ENCODE measurements at places on chromosomes 12 and 14.

GRCh38 chr14:94100847-94101246 is 9.7 kb upstream of the IFI27 start:
- no peak for DNase-seq
- H3K27ac ChIP-seq: no peak overlapping the region
- H3K4me3 ChIP-seq: no peak overlapping the region
- H3K4me1 ChIP-seq: no peaks in the 10 kb centered on the region
- no peaks in the 10 kb centered on the region for H3K27me3 ChIP-seq
- peaks cover 16% of the 10 kb centered on the region for H3K36me3 ChIP-seq

DNA sequence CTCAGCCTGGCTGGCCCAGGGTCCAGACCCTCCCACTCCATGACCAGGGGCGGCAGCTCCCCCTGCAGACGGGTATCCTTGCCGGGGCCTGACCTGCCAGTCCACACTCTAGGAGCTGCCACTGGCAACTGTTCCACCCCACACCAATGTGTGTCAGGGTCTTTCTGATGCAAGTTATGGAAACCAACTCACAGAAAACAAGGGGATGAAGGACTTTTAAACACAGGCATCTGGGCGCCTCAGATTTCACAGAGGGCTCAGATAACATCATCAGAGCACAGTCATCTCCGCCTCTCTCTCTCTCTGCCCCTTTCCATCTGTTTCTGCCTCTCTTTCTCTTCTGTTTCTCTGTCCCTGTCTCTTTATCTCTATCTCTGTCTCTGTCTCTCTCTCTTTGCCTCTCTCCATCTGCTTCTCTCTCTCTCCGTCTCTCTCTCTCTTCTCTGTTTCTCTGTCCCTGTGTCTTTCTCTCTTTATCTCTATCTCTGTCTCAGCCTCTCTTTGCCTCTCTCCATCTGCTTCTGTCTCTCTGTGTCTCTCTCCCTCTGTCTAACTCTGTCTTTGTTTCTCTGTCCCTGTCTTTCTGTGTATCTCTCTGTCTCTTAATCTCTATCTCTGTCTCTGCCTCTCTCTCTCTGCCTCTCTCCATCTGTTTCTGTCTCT is 67.4 kb upstream of the FBRSL1 start:
- no peaks in the 10 kb centered on the region for H3K4me1 ChIP-seq
- H3K4me3 ChIP-seq: no peak overlapping the region
- DNase-seq: no peak
- H3K27me3 ChIP-seq: no peaks in the 10 kb centered on the region
- no peak overlapping the region for H3K27ac ChIP-seq
- no peaks in the 10 kb centered on the region for H3K36me3 ChIP-seq

- no peak for DNase-seq
- H3K36me3 ChIP-seq: peaks cover 18% of the 10 kb centered on the region
- no peaks in the 10 kb centered on the region for H3K27me3 ChIP-seq
- H3K4me3 ChIP-seq: no peak overlapping the region
- no peaks in the 10 kb centered on the region for H3K4me1 ChIP-seq
- no peak overlapping the region for H3K27ac ChIP-seq
These were observed 62.7 kb downstream of the CDC42BPB start for GRCh38 chr14:102994689-102995088.

GRCh38 chr12:2095878-2096277 is 43.1 kb downstream of the CACNA1C start:
- H3K36me3 ChIP-seq: no peaks in the 10 kb centered on the region
- DNase-seq: no peak
- no peak overlapping the region for H3K27ac ChIP-seq
- H3K4me3 ChIP-seq: no peak overlapping the region
- peaks cover 7% of the 10 kb centered on the region for H3K4me1 ChIP-seq

- DNase-seq: no peak
- H3K4me1 ChIP-seq: no peaks in the 10 kb centered on the region
- H3K4me3 ChIP-seq: no peak overlapping the region
- H3K27me3 ChIP-seq: no peaks in the 10 kb centered on the region
These were observed 57.8 kb downstream of the SLC25A21 start for GRCh38 chr14:37114559-37114958.

- H3K27me3 ChIP-seq: no peaks in the 10 kb centered on the region
- no peaks in the 10 kb centered on the region for H3K36me3 ChIP-seq
- no peak for DNase-seq
These were observed 29.5 kb upstream of the TDRD9 start for GRCh38 chr14:103898711-103899110.

DNA sequence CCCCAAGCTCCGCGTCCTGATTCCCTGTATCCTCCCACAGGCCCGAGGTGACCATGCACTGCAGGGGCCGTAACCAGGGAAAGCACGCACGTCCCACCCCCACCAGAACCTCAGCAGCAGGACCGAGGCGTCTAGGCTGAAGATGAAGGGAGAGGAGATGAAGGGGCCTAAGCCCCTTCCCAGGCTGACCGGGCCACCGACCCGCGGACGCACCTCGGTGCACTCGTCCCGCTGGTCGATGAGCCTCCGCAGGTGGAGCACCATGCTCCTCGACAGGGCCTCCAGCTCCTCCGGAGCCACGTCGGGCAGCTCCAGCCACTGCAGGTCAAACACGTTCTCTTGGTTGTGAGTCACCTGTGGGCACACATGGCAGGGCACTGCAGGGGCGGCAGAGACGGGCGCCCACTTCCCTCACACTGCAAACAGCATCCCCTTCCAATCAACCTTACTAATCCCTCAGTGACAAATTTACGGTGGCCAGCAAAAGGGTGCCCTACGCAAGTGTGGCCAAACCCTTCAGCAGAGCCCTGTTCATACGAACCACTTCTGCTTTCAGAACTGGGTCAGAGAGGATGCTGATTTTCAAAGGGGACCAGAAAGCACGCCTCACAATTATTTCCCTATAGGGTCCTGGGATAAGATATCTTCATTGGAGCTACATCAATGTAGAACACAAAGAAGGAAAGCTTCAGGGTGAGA is 77.8 kb downstream of the CCDC88C start:
- no peak overlapping the region for H3K4me3 ChIP-seq
- H3K27ac ChIP-seq: no peak overlapping the region
- H3K36me3 ChIP-seq: peaks cover 9% of the 10 kb centered on the region
- H3K4me1 ChIP-seq: no peaks in the 10 kb centered on the region
- no peaks in the 10 kb centered on the region for H3K27me3 ChIP-seq

Measured in stomach (tissue), 19 donors.